Aorta (tissue), 5 donors: ENCODE measurements at places on chromosomes 1 and 21. TPM values are rescaled to one million over a fixed set of nuclear protein-coding genes. Genes with fewer than 3 reads are reported as not detected.
A peak's percentile ranks its signal among the peaks of the same experiment; 100 is the strongest.

Gene ADARB1
- 87.9 TPM for total RNA-seq

GRCh38 chr1:7406641-7407543, 364.2 kb upstream of the VAMP3 start:
- no peaks in the 10 kb centered on the region for H3K27me3 ChIP-seq
- H3K27ac ChIP-seq, result no peak overlapping the region
- DNase-seq, result peak; percentile 59

DNA sequence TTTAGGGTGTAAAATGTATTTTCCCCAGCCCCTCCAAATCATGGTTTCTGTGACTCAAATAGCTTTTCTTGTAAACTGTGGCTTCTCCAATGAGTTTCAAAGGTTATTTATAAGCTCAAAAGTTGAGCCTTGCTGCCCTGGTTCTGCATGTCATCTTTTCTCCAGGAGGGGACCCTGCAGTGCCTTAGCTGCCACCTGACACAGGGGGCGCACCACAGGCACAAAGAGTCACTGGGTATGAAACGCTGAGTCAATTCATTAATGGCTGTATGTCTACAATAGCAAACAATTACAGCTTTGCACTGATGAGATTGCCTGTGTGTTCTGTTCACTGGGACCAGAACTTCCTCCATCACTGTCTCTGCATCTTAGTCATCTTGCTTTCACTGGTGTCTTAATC, 100.8 kb downstream of the PCP4 start:
- no peak for DNase-seq
- no peaks in the 10 kb centered on the region for H3K36me3 ChIP-seq
- no peaks in the 10 kb centered on the region for H3K4me1 ChIP-seq

DNA sequence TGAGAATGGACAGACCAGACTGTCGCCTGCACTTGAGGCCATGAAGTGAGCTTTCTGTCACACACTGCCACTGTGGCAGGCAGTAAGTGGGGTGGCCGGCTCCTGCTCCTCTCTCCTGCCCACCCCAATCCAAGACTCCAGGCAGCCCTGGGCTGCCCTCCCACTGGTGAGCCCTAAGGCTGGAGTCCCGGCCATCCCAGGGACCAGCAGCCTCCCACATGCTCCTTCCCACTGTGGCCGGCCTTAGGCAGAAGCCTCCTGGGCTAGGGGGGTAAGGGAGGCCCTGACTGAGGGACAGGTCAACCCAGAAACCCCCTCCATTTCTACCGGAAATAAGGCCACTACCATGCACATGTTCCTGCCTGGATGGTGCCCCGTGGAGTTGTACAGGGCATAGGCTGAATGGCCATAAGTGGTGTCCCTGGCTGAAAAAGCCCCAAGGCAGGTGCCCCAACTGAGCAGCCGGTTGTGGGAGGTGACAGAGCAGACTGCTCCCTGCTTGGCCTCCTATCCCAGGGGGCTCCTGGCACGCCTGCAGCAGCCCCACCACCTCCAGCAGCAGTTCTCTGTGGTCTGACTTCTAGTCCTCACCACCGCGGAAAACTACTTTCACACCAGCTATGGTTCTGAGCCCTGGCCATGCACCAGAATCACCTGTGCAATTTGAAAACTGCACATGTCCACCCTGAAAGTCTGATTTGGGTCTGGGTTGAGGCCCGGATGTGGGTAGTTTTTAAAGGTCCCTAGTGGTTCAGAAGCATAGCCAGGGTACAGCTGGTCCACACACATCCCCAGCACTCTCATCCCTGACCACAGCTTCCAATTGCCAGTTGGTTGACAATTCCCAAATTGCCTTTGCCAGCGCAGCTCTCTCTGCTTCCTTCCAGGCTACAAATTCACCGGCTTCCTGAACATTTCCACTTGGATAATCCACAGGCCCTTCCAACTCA, 1.6 kb upstream of the ARTN start:
- no peaks in the 10 kb centered on the region for H3K36me3 ChIP-seq
- H3K4me1 ChIP-seq, result no peaks in the 10 kb centered on the region
- peak; percentile 61 for DNase-seq
- H3K4me3 ChIP-seq, result no peak overlapping the region

DNA sequence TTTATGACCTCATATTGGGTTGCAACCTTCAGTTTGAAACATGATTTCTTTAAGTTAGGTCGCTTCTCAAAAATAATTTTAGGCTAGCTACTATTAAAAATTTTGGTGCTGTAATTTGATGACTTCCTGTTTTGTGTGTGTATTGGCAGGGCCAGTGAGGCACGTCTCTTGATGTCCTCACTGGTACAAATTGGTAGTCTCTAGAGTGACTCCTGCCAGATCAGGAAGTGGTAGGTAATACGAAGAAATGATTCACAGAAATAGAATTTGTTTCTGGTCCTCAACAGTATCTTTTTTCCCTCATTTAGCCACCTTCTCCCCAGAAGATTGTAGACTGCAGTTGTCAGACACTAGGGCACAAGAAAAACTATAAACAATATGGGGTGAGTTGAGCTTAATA, 120.9 kb upstream of the KIAA1614 start:
- H3K36me3 ChIP-seq, result no peaks in the 10 kb centered on the region
- no peaks in the 10 kb centered on the region for H3K4me1 ChIP-seq
- H3K27me3 ChIP-seq, result no peaks in the 10 kb centered on the region
- no peak overlapping the region for H3K4me3 ChIP-seq

- H3K27ac ChIP-seq, result no peak overlapping the region
- H3K4me3 ChIP-seq, result no peak overlapping the region
- no peaks in the 10 kb centered on the region for H3K27me3 ChIP-seq
- peaks cover 5% of the 10 kb centered on the region for H3K4me1 ChIP-seq
- H3K36me3 ChIP-seq, result peaks cover 12% of the 10 kb centered on the region
Observed at GRCh38 chr1:184793967-184794366, 39.3 kb upstream of the EDEM3 start.

Gene VASH2
- 0.29 TPM for total RNA-seq

DNA sequence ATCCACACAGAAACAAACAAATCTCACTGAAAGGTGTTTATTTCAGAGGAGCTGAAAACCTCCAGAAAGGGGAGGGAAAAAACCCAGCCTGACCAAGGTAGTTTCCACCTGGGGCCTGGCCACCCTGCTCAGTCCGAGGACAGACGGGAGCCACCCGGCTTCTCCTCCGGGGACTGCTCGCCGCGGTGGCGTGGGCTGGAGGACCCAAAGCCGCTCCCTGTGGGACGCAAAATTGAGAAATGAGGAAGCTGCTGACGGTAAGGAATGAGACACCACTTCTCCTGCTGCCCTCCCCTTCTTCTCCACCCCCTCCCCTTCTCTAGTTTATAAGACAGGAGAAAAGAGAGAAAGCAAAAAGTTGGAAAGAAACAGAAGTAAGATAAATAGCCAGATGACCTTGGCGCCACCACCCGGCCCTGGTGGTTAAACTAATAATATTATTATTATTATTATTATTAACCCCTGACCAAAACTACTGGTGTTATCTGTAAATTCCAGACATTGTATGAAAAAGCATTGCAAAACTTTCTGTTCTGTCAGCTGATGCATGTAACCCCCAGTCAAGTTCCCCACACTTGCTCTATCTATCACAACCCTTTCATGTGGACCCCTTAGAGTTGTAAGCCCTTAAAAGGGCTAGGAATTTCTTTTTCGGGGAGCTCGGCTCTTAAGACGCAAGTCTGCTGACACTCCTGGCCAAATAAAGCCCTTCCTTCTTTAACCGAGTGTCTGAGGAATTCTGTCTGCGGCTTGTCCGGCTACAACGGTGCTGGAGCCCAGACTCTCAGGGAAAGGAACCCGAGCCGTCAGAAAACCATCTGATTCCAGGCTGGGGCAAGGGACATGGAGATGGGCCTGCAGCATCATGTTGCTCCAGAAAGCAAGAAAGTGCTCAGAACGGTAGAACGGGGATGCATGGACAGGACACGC, 12.5 kb downstream of the ITGB2 start:
- no peaks in the 10 kb centered on the region for H3K4me1 ChIP-seq
- no peak overlapping the region for H3K27ac ChIP-seq
- DNase-seq, result peak; percentile 80

Gene CLDN17
- total RNA-seq, result not detected

- H3K27me3 ChIP-seq, result no peaks in the 10 kb centered on the region
- H3K36me3 ChIP-seq, result no peaks in the 10 kb centered on the region
- H3K4me3 ChIP-seq, result no peak overlapping the region
- no peak overlapping the region for H3K27ac ChIP-seq
- H3K4me1 ChIP-seq, result no peaks in the 10 kb centered on the region
Observed at GRCh38 chr21:19553919-19554615, 1150.5 kb upstream of the TMPRSS15 start.

DNA sequence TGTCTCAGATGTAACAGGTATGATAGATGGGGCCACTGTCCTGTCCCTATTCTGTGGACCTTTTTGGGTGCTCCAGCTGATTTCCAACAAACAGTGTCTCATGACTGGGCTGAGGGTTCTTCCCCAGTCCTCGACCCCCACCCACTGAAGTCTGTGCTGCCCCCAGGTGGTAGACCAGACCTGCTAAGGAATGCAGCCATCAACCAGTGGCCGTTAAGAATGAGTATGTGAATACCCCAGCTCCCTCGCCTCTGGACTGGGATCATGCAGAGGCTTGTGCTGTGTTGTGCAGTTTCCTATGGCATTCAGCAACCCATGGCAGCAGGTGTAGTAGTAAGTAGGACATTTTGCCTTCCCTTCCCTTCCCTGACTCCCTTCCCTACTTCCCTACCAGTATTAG, 183.1 kb upstream of the KAZN start:
- H3K4me1 ChIP-seq, result no peaks in the 10 kb centered on the region
- no peaks in the 10 kb centered on the region for H3K27me3 ChIP-seq
- H3K36me3 ChIP-seq, result no peaks in the 10 kb centered on the region
- no peak overlapping the region for H3K4me3 ChIP-seq

- H3K36me3 ChIP-seq, result no peaks in the 10 kb centered on the region
- H3K4me3 ChIP-seq, result no peak overlapping the region
- DNase-seq, result no peak
Observed at GRCh38 chr1:62439652-62440371, 3.0 kb downstream of the USP1 start.

- H3K36me3 ChIP-seq, result no peaks in the 10 kb centered on the region
- H3K27me3 ChIP-seq, result no peaks in the 10 kb centered on the region
- H3K4me3 ChIP-seq, result no peak overlapping the region
- no peak overlapping the region for H3K27ac ChIP-seq
- DNase-seq, result peak; percentile 58
- no peaks in the 10 kb centered on the region for H3K4me1 ChIP-seq
Observed at GRCh38 chr1:16724718-16725438, 15.4 kb upstream of the RNU1-4 start.

DNA sequence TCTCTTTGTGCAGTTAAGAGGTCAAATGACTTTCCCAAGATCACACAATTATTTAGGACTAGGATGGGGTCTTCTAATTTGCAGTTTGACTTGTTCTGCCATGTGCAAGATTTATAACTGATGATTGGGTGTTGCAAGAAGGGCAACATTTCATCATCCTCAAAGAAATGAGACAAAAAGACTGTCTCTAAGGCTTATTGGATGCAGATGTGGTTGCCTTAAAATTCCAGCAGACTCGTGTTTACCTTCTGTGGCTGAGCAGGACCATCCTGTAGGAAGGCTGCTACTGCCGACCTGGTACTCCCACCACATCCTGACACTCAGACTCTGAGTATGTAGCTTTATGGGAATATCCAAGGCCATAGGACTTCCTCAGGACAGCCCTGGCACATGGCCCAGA, 99.9 kb upstream of the SGIP1 start:
- no peaks in the 10 kb centered on the region for H3K36me3 ChIP-seq
- no peak overlapping the region for H3K4me3 ChIP-seq
- DNase-seq, result no peak
- H3K4me1 ChIP-seq, result no peaks in the 10 kb centered on the region
- no peaks in the 10 kb centered on the region for H3K27me3 ChIP-seq

GRCh38 chr1:42952303-42953001, 6.2 kb downstream of the SLC2A1 start:
- no peak for DNase-seq
- no peaks in the 10 kb centered on the region for H3K4me1 ChIP-seq
- no peaks in the 10 kb centered on the region for H3K27me3 ChIP-seq
- H3K27ac ChIP-seq, result no peak overlapping the region

Gene ATP1A4
- total RNA-seq, result not detected

DNA sequence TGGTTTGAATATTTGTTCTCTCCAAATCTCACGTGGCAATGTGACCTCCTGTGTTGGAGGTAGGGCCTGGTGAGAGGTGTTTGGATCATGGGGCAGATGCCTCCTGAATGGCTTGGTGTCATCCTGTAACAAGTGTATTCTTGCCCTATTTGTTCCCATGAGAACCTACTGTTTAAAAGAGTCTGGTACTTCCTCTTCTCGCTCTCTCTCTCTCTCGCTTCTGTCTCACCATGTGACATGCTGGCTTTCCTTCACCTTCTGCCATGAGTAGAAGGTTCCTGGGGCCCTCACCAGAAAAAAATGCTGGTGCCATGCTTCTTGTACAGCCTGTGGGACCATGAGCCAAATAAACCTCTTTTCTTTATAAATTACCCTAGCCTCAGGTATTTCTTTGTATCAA, 8.4 kb upstream of the PAXBP1 start:
- H3K4me1 ChIP-seq, result no peaks in the 10 kb centered on the region
- H3K4me3 ChIP-seq, result no peak overlapping the region
- no peak for DNase-seq
